ENCODE measurements at places on chromosomes 11 and 22.
A peak's percentile ranks its signal among the peaks of the same experiment; 100 is the strongest.

- no peak for DNase-seq
Observed at GRCh38 chr11:77658213-77659013, 20.8 kb upstream of the CLNS1A start.

- no peak for DNase-seq
Observed at GRCh38 chr11:13225038-13226001, 52.3 kb upstream of the BMAL1 start.

DNA sequence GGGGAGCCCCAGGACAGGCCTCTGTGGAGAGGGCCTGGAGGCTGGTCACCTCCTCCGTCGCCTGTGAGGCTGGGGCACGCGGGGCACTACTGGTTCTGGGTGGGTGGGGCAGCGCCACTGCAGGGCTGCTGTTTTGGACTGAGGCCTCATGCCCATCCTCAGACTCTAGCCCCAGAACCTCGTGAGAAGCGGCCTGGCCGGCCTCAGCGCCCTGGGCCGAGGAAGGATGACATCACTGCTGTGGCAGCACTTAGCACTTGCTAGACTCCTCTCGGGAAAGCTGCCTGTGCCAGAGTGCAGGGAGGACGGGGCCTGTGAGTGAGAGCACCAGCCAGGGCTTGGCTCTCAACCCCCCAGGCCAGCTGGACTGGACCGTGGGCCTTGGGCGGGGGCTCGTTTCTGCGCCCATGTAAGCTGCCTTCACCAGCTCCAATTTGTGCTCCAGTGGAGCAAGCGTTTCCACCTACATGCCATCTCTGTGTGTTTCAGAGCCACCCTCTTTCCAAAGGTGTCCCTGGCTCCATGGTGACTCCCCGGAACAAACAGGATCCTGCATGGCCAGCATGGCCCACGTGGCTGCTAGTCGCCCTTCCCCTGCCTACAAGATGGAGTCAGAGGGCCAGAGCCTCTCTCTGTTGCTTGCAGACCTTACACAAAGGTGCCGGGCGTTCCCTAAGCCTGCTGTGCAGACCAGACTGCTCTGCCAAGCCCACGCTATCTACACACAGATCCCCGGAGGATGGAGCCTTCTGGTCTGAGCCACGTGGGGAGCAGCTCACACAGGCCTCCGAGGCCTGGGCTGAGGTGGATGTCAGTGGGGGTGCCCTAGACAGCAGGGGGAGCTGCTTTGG is 102.9 kb downstream of the CTTN start:
- no peak for DNase-seq

DNA sequence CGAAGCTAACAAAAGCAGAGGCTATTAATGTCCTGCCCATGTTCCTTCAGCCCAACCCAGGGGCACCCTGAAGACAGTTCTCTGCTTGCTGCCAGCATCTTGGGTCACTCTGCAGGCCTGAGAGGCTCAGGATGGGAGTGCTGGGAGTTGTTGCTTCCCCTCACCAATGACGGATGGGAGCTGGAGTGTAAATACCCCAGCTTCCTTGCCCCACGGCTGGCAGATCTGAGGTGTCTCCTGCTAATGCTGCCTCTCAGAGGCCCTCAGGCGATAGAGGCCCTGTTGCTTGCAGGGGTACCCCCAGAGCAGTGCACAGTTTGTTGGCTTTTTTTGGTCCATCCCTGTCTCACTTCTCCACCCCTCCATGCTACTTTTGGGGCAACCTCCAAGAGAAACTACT is 32.9 kb downstream of the IFT27 start:
- DNase-seq: no peak

GRCh38 chr11:120722524-120722923 is 211.0 kb downstream of the GRIK4 start:
- DNase-seq: no peak

GRCh38 chr22:27473533-27473932 is 328.0 kb downstream of the MN1 start:
- no peak for DNase-seq

DNA sequence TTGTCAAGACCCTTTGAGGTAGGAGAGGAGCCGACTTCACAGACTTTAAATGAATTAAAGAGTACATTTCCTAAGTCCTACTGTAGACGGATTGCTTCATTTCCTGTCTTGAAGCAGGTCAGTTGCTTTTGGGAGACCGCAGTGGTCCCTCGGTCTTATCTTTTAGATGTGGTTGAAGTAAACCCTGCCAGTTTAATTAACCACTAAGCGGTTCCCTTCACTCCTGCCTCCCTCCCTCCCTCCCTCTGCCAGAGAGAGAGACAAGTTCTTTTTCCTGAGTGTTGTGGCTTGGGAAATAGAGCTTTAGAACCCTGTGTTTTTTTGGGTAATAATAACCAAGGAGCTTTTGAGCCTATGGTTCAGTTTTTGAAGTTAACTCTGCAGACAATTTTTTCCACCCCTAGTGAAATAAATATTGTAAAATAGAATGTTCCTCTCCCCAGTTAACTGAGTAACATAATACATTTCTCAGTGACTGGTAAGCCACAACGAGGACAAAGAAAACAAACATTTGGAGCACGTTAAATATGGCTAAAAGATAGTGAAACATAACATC is 147.5 kb downstream of the LDLRAD3 start:
- no peak for DNase-seq

DNA sequence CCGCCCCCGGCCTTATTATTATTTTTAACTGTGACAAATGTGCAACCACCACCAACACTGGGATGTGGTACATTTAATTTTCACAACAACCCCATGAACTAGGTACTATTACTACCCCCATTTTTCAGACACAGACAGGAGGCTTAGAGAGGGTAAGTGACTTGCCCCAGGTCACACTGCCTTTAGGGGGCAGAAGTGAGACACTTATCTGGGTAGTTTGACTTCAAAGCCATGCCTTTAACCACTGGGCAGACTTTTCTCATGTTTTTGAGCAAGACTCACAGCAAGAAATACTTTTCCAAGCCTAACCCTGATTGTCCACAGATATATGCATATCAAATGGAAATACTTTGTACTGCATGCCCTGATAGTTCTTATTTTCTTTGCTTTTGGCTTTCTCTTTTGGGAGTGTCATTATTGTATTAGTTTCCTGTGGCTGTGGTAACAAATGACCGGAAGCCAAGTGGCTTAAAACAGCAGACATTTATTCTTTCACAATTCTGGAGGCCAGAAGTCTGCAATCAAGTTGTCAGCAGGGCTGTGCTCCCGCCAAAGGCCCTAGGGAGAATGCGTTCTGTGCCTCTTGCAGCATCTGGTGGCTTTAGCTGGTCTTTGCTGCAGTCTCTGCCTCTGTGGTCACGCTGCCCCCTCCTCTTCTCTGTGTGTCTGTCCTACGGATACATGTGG is 110.8 kb downstream of the GRIK4 start:
- DNase-seq: no peak

- DNase-seq: no peak
Observed at GRCh38 chr11:89347071-89347470, 144.1 kb downstream of the NOX4 start.

DNA sequence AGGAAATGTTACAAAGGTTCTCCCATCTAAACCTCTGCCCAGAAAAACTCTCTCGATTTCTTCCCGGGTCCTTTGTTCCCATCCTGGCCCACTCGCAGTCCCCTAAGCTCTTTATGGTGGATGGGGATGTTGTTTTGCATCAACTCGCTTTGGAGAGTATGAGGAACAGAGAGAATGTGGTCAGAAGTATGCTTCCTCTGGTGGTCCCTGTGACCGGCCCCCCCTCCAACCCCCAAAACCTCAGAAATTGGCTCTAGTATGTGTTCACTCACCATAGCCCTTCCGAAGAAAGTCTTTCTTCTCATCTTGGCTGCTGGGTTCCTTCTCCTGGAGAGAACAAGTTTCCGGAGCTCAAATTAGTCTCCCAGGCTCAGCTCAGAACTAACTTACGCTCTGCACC is 54.4 kb downstream of the GRAMD1B start:
- no peak for DNase-seq

DNA sequence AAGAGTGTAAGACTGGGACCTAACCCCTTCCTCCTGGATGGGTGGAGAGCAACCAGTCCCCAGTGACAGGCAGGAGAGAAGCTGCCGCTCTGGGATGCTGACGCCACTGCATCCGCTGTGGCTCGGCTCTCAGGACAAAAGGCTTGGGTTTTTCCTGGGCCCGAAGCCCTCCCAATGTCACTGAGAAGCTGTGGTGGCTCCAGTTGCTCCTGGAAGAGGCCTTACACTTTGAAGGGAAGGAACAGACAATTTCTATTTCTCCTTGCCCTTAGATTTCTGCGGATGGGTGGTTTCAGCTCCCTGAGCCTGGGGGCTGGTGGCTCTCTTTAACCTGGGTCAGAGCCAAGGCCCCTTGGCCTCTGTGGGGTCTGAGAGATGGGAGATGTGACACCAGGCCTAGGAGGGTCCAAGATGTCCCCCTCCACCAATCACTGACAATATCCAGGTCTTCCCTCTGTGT is 21.4 kb downstream of the TPBGL start:
- DNase-seq: no peak

- no peak for DNase-seq
Observed at GRCh38 chr22:35695202-35695601, 22.5 kb upstream of the APOL5 start.

GRCh38 chr22:19524170-19525115 is at the start of gene CLDN5:
Gene CLDN5 (minus strand): TSS chr22:19524410. CDS start chr22:19524255, 155 bp downstream.
- no peak for DNase-seq

DNA sequence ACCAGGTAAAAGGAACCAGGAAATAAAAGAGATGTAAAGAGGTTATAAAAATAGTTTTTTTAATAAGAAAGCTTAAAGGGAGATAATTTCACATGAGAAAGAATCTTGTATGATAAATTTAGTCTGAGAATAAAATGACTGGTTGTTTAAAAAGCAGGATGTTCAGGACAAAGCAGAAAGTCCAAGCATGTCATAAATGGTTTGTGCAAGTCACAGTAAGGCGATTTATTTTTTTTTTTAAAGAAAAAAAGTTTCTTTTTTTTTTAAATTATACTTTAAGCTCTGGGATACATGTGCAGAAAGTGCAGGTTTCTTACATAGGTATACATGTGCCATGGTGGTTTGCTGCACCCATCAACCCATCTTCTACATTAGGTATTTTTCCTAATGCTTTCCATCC is 30.8 kb downstream of the GLYATL2 start:
- DNase-seq: no peak

- no peak for DNase-seq
Observed at GRCh38 chr11:5631969-5632635, 7.3 kb downstream of the TRIM34 start.

GRCh38 chr11:20015101-20015500 is 145.2 kb downstream of the DBX1 start:
- no peak for DNase-seq

GRCh38 chr11:62539238-62539925 is 7.2 kb downstream of the AHNAK start:
- DNase-seq: peak; percentile 61

DNA sequence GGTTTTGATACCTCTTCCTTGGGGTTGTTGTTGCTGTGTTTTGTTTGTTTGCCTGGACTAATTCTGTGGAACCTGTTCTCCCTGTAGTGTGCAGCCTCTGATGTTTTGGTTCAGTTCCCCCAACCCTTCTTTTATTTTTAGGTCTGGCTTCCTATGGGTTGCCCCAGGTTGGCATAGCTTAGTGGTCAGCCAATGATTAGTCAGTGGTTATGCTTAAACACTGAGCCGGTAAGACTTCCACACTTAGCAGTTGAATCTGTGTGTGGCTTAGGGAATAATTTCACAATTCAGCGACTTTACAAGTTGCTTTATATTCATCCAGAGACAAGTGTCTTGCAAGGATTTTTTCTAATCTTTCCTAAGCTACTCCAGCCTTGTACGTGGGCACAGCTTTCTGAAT is 78.6 kb upstream of the CLPB start:
- no peak for DNase-seq

- DNase-seq: no peak
Observed at GRCh38 chr11:80280737-80281136, 839.9 kb upstream of the TENM4 start.

DNA sequence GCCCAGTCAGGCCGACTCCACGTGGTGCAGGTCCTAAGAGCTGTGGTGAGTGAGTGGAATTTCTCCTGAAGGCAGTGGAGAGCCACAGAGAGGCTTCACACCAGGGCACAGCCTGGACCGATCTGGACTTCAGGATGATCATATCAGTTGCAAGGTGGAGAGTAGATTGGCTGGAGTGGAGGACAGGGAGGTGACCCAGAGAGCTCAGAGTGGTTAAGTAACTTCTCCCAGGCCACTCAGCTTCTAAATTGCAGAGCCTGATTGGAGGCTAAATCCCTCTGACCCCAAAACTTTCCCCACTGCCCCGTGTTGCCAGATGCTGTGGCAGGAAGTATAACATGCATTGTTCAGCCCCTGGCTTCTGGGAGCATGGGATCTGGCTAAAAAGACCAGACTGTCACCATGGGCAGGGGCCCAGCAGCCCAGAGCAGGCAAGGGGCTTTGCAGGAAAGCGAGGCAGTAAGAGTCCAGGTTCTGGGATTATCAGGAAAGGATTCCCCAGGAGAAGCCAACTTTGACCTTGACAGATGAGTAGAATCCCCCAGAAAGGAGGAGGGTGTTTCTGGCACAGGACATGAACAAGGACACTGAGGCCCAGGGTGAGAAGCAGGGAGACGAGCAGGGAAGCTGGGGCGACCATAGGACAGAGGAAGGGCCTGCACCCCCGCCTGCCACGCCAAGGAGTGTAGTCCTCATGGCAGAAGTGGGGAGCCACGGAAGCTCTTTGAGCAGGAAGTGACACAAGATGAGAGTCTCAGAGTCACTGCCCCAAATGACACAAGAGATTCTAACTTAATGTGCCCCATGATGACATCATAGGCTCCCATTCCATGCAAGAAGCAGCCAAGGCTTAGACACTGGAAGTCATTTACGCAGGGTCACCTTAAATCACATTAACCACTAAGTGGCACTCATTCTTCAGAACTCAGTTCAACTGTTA is 4.8 kb downstream of the SLC35C1 start:
- no peak for DNase-seq

DNA sequence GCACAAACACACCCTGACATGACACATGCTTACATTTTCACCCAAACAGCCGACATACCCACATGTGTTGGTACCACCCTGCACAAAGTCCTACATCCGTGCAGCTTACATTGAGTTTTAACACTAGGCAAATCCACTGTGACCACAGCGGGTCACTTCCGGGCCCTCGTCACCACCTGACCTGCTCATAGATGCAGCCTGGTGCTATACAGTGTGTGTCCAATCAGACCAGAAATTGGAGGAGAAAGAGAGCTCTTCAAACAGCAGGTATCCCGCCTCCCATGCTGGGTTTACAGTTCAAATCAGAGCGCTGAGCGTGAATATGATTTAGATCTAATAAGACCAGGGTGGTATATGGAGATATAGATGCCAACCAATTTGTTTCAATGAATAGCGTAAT is 35.4 kb downstream of the PHF21B start:
- no peak for DNase-seq

DNA sequence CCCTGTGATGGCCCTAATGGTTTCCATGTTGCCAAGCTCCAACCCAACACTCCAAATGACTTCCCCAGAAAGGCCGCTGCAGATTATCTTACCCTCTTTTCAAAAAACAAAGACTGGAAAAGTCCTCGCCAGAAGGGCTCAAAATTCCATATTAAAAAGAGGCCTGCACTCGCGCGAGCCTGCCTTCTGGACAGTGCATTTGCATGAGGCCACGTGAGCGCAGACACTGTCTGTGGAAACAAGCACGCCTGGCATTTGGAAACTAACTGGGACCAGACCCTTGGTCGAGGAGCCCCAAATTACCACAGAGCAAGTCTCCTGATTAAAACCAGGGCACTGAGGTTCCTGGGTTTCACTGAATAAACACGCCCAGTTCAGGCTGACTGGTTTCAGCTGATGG is 42.9 kb downstream of the ABTB2 start:
- no peak for DNase-seq
